SK-MEL-5 (cell line): ENCODE measurements at places on chromosomes 5 and 9. TPM values are rescaled to one million over a fixed set of nuclear protein-coding genes. Genes with fewer than 3 reads are reported as not detected.

GRCh38 chr9:36986468-36987408, 47.3 kb downstream of the PAX5 start:
- no peak for DNase-seq

Gene MARCOL
- total RNA-seq = 0.16 TPM in 1 of 2 replicates, not detected in the other

DNA sequence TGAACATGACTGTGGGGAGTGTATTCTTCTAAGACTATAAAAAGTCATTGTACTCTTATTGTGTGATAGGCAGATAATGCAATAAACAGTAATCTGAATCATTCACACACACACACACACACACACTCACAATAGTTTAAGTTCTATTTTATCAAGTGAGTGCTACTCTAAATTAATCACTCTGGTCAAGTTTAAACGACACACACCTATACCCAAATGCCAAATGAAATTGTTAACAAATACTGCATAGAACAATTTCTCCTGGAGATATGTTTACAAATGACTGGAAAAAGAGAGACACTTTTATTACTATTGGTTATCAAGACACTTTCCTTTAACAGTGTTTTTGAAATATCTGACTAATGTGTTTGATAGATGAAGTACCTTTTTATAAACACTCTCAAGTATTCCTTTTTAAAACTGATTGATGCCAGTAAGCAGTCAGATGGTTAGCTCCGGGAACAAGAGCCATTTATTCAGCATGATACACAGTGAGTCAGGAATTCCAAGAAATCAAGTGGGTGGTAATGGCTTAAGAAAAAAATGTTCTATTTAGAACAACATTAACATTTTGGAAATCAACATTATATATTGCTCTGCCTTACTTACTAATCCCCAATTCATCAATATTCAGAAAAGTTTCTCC, 521.6 kb upstream of the ST8SIA4 start:
- peak; percentile 43 for DNase-seq

Gene SNCAIP
- total RNA-seq = not detected in 2 replicates

Gene TLX3
- total RNA-seq = not detected in 2 replicates
